ENCODE measurements at places on chromosomes 11 and 22. TPM values are rescaled to one million over a fixed set of nuclear protein-coding genes. Genes with fewer than 3 reads are reported as not detected.

Gene DDTL
- total RNA-seq = 1.4 TPM

Gene ZP1
- total RNA-seq = not detected

Gene OR51F1
- not detected for total RNA-seq

Gene VSIG10L2
- total RNA-seq = not detected

Gene MIAT
- 1.2 TPM for total RNA-seq

Gene APOA5
- total RNA-seq = not detected

Gene OVOL1
- not detected for total RNA-seq

Gene MAPK8IP1
- 3.7 TPM for total RNA-seq

Gene OR5B12
- not detected for total RNA-seq

Gene FAM111B
- 3.4 TPM for total RNA-seq

Gene PGR
- not detected for total RNA-seq

Gene TRIM51
- total RNA-seq = not detected

Gene NCR3LG1
- total RNA-seq = 0.23 TPM

Gene UBQLN3
- total RNA-seq = 1.1 TPM

Gene ANKK1
- 0.18 TPM for total RNA-seq

DNA sequence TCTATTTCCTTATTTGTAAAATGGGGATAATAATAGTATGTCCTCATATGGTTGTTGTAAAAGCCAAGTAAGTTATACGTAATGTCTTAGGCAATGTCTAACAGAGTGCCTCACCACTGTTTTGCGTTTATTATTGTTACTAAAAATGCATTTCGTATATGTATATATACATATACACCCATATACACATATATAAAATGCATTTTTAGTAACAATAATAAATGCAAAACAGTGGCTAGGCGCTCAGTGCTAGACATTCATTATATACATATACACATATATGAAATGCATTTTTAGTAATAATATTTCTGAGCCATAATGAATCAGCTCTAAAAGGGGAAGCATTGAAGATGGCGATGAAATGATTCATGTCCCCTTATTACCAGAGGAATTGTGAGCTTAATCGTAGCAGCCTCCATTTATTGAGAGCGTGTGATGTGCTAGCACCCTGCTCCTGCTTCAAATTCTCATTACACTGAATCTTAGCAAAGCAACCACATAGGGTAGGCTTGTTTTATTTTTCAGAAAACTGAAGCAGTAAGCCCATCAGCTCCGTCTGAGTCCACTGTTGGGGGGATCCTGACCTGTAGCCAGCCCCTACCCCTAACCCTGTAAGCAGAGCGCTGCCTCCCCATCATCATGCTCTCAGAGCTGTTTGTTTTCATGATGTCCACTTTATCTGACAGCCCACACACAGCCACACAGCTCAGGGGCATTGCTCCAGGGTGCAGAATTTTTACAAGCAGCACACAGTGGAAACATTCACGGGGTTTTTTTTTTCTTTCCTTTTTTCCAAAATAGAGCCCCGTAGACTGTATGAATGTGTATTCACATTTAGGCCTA, 97.1 kb upstream of the NAV2 start:
- H3K27ac ChIP-seq = no peak overlapping the region
- peaks cover 7% of the 10 kb centered on the region for H3K36me3 ChIP-seq
- no peak for DNase-seq
- H3K4me3 ChIP-seq = no peak overlapping the region
- peaks cover 2% of the 10 kb centered on the region for H3K4me1 ChIP-seq

DNA sequence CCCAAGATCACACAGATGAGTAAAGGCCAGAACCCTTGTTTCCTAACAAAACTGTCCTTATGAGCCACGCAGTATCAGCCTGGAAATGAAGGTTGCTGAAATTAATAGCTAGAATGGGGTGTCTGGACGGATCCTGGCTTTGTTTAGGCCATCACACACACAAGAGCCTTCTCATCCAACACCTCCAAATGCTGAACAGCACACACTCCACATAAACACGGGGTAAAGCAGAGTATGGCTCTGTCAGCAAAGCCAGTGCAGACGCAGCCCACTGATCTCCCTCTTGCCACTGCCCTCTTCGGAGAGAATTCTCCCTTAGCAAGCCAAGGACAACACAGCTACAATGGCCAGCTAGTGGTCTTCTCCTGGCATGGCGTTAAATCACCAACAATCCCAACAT, 392.6 kb upstream of the SYN3 start:
- peaks cover 2% of the 10 kb centered on the region for H3K27me3 ChIP-seq
- no peaks in the 10 kb centered on the region for H3K36me3 ChIP-seq
- DNase-seq = no peak
- H3K4me3 ChIP-seq = no peak overlapping the region
- no peak overlapping the region for H3K27ac ChIP-seq
- no peaks in the 10 kb centered on the region for H3K4me1 ChIP-seq

GRCh38 chr11:64717268-64717578, 5.8 kb downstream of the NRXN2 start:
- peaks cover 26% of the 10 kb centered on the region for H3K27me3 ChIP-seq
- no peak overlapping the region for H3K4me3 ChIP-seq
- peaks cover 6% of the 10 kb centered on the region for H3K4me1 ChIP-seq
- DNase-seq = no peak

DNA sequence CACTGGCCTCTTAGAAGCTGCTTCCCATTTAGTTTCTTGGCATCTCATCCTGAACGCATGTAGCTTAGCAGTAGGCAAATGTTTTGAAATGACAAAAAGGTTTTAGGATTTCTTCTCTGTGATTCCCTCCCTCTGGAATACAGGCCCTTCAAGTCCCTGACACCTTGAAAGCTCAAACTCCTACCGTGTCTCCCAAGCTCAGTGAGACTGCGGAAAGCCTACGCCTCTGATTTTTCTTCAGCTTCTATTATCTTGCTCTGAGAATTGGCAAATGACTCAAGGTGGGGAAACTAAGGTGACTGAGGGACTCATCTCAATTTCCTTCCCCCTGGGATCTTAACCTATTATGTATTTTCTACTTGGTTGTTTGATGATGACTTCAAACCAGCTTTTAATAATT, 130.3 kb downstream of the ENTHD1 start:
- no peaks in the 10 kb centered on the region for H3K36me3 ChIP-seq
- no peak overlapping the region for H3K4me3 ChIP-seq
- no peaks in the 10 kb centered on the region for H3K4me1 ChIP-seq
- H3K27ac ChIP-seq = no peak overlapping the region

- no peaks in the 10 kb centered on the region for H3K36me3 ChIP-seq
- H3K27ac ChIP-seq = no peak overlapping the region
- no peaks in the 10 kb centered on the region for H3K27me3 ChIP-seq
- no peak for DNase-seq
- peaks cover 3% of the 10 kb centered on the region for H3K4me1 ChIP-seq
Measured at GRCh38 chr22:24737582-24737981, 36.9 kb downstream of the PIWIL3 start.

- H3K27me3 ChIP-seq = peaks cover 2% of the 10 kb centered on the region
- DNase-seq = no peak
- H3K4me3 ChIP-seq = no peak overlapping the region
- H3K36me3 ChIP-seq = no peaks in the 10 kb centered on the region
- H3K27ac ChIP-seq = no peak overlapping the region
Measured at GRCh38 chr11:95102733-95103132, 13.1 kb downstream of the ENDOD1 start.

DNA sequence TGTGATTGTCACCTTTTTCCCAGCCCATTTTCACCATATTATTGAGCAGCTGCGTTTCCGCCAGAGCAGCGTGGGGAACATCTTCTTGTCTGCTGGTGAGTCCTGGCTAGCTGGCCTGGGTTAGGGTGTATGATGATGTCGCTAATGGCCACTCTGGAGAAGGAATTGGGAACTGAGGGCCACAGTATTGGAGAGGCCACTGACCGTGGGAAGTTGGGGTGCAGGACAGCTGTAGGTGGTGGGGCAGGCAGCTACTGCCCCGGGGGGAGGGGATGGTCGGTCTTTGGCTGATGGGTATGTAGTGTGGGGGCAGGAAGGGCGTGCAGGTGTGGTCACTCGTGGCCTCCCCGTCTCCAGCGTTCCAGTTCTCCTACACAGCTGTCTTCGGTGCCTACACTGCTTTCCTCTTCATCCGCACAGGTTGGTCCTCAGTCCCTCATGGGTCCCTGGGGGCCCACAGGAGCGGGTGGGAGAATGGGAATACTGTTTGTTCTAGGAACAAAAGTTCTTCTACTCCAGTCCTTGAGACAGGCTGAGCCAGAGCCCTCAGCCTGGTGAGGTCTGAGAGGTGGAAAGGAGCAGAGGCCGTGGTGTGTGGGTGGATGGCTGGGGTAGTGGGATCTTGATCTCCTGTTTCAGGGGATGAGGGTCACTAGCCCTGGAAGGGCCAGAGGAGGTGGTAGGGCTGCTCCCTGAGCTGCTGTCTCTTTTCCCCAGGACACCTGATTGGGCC, 2.1 kb downstream of the RCE1 start:
- peaks cover 16% of the 10 kb centered on the region for H3K36me3 ChIP-seq
- H3K27ac ChIP-seq = no peak overlapping the region
- H3K4me3 ChIP-seq = peak overlapping the region; percentile 57
- DNase-seq = no peak

- H3K27ac ChIP-seq = no peak overlapping the region
- H3K27me3 ChIP-seq = no peaks in the 10 kb centered on the region
- no peak for DNase-seq
- no peak overlapping the region for H3K4me3 ChIP-seq
Measured at GRCh38 chr11:37450613-37451012, 852.6 kb upstream of the RAG2 start.

GRCh38 chr22:33873186-33873585, 47.1 kb downstream of the LARGE1 start:
- H3K27me3 ChIP-seq = peaks cover 4% of the 10 kb centered on the region
- peaks cover 38% of the 10 kb centered on the region for H3K4me1 ChIP-seq

- H3K27ac ChIP-seq = no peak overlapping the region
- no peak overlapping the region for H3K4me3 ChIP-seq
- H3K27me3 ChIP-seq = peaks cover 10% of the 10 kb centered on the region
- no peaks in the 10 kb centered on the region for H3K36me3 ChIP-seq
- H3K4me1 ChIP-seq = peaks cover 4% of the 10 kb centered on the region
Measured at GRCh38 chr11:128894286-128894681, 3.1 kb downstream of the KCNJ5 start.

DNA sequence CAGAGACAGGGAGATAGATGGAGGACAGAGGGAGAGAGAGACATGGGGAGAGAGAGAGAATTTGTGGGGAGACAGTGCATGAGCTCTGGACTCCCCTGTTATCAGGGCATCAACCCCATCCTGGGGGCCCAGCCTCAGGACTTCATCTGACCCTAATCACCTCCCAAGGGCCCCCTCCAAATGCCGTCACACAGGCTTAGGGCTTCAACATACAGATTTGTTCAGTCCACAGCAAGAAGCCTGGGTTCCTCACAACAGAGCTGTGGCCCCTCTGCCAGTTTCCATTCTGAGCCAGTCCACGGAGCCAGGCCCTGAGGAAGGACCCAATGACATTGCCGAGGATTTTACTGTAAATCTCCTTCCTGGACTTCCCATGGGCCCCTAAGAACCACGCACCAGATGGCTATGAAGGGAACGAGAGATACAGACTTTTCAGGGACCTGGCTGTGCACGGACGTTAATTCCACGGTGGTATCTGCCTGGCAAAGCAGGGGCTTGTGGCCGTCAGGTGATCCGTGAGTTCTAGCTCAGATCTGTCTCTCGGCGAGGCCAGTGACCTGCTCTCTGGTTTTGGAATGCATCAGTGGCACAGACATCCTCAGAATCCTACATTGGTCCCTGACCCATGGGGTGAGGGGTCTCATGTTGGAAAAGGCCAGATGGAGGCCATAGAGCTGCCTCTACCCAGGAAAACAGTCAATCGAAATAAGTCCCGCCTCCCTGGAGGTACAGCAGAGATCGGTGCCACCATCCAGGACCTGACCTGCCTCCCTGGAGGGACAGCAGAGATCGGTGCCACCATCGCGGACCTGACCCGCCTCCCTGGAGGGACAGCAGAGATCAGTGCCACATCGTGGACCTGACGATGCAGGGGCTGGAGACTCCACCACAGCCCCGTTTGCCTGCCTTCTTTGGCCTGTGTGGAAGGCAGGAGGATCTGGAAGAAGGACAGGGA, 8.7 kb upstream of the B4GALNT4 start:
- H3K4me3 ChIP-seq = no peak overlapping the region
- H3K4me1 ChIP-seq = no peaks in the 10 kb centered on the region
- H3K27ac ChIP-seq = no peak overlapping the region
- no peak for DNase-seq
- peaks cover 13% of the 10 kb centered on the region for H3K27me3 ChIP-seq

DNA sequence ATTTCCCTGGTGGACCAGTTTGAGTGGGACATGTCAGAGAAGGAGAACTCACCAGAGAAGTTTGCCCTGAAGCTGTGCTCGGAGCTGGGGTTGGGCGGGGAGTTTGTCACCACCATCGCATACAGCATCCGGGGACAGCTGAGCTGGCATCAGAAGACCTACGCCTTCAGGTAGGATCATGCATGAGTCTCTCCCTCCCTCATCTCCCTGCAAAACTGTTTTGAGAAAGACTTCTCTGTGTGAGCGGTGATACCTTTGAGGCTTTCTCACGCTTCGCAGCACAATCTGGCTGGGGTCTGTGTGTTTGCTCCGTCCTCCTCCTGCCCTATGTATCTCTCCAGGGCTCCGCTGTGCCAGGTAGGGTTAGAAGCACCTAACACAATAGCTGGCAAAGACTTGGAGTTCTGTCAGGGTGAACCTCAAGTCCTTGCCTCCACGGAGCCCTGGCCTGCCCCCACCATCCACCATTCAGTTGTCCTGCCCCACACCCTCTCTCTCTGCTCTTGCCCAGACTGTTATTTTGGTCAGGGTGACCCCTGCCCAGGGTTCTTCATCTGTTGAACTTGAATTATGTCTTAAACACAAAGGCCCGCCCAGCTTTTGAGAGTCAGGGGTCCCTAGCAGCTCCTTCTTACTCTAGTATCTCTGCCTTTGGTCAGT, 13.4 kb downstream of the DERL3 start:
- peaks cover 4% of the 10 kb centered on the region for H3K4me1 ChIP-seq
- H3K36me3 ChIP-seq = peaks cover 49% of the 10 kb centered on the region
- DNase-seq = no peak
- peak overlapping the region; percentile 39 for H3K4me3 ChIP-seq
- peaks cover 10% of the 10 kb centered on the region for H3K27me3 ChIP-seq
- peak overlapping the region; percentile 75 for H3K27ac ChIP-seq

GRCh38 chr11:65014726-65015227, 817 bp downstream of the ARL2 start:
- peaks cover 2% of the 10 kb centered on the region for H3K27me3 ChIP-seq
- peaks cover 13% of the 10 kb centered on the region for H3K4me1 ChIP-seq
- H3K4me3 ChIP-seq = peak overlapping the region; percentile 89
- peaks cover 12% of the 10 kb centered on the region for H3K36me3 ChIP-seq

GRCh38 chr11:102223859-102224258, 93.4 kb upstream of the BIRC3 start:
- H3K27ac ChIP-seq = no peak overlapping the region
- DNase-seq = no peak
- H3K27me3 ChIP-seq = peaks cover 3% of the 10 kb centered on the region

DNA sequence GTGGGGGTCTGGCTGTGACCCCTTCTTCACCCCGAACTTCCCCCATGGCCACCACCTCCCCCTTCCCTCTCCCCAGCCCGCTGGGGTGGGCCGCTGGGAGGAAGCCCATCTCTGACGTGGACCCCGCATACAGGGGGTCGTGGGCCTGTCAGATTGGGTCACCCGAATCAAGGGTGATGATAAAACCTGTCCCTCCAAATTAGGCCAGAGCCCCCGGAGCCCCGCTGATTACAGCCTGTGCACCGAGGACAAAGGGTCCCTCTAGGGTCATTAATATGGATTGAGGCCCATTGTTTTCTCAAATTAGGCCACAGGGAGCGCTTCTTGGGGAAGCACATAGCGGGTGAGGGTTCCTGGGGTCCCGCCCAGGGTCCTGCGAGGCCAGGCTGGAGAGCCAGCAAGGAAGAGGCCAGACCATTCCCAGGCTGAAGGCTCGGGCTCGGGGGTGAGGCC, 4.9 kb upstream of the LINC01488 start:
- H3K27ac ChIP-seq = no peak overlapping the region
- H3K4me1 ChIP-seq = no peaks in the 10 kb centered on the region
- peaks cover 3% of the 10 kb centered on the region for H3K27me3 ChIP-seq
- DNase-seq = no peak
